Kasumi-1 (cell line): ENCODE measurements at places on chromosomes 2 and 18.

GRCh38 chr2:61249521-61250071, 87.6 kb downstream of the C2orf74 start:
- no peak for DNase-seq

DNA sequence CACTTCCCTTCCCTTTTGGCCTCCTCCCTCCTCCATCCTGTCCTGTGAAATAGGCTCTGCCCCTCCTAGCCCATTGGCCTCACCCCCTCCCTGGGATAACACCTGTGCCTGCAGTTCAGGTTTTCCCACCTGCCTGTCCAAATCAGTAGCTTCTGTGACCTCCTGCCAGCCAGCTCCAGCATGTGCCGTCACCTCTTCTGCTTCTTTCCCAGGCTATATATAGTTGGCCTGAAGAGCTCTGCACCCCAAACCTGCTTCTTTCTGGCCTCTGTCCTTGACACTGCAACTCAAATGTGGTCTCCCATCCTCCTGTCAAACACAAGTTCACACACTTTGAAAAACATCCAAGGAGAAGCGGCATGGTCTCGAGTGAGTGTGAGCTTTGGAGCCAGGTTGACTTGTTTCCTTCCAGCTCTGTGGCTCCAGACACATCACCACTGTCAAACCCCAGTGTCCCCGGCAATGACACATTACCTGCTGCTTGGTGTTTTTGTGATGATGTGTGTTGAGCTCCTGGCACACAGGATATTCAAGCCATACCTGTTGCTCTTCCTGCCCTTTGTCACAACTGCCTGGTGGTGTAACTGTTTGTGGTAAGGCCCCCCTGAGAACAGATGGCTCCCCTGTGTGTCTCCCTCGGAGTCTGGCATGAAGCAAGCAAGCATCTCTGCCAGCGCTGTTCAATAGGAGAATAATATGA, 143.6 kb upstream of the DAPL1 start:
- DNase-seq, result no peak

- no peak for DNase-seq
Observed at GRCh38 chr2:121197369-121198091, 87.5 kb downstream of the TFCP2L1 start.

GRCh38 chr2:134361648-134362047, 107.8 kb downstream of the MGAT5 start:
- no peak for DNase-seq

DNA sequence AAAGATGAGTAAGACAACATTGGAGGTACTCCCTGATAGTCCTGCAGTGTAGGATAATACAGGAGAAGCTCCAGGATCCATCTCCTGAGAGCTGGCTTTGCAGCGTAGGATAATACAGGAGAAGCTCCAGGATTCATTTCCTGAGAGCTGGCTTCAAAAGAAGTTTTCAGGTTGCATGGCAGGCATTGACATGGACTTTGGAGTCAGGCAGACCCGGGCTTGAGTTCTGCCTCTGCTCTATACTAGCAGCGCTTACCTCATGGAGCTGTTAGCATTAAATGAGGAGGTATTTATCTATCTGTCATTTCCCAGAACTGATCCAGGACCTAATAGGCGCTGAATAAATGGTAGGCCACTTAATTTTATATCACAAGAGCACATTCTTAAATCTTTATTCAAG, 97.8 kb downstream of the FMNL2 start:
- no peak for DNase-seq

DNA sequence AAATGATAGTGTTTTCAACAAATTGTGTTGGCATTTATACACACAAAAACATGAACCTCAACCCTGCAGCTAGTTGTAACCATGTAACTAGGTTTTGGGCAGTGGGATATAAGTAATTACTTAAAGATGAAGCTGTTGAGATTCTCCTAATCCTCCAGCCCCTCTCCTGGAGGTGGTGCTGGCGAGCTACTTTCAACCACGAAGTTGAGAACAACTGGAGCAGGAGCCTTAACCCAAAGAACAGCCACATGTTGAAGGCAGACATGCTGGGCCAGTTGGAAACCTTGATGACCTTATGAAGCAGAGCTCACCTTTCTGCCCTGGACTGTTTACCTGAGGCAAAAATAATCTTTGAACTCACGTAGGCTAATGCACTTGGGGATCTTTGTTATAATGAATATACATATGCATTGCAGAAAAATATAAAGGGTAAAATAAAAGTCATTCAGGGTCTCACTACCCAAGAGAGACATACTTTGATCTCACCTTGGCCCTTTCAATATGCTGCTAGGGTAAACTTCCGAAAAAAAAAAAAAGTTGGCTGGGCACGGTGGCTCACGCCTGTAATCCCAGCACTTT, 89.6 kb upstream of the NPAS2 start:
- DNase-seq, result peak; percentile 68

- DNase-seq, result peak; percentile 4
Observed at GRCh38 chr18:51235009-51235789, 37.7 kb upstream of the MEX3C start.

GRCh38 chr18:69097349-69097748, 299.5 kb downstream of the CCDC102B start:
- no peak for DNase-seq
